NCI-H146 (cell line): ENCODE measurements at places on chromosomes 2 and 18.

DNA sequence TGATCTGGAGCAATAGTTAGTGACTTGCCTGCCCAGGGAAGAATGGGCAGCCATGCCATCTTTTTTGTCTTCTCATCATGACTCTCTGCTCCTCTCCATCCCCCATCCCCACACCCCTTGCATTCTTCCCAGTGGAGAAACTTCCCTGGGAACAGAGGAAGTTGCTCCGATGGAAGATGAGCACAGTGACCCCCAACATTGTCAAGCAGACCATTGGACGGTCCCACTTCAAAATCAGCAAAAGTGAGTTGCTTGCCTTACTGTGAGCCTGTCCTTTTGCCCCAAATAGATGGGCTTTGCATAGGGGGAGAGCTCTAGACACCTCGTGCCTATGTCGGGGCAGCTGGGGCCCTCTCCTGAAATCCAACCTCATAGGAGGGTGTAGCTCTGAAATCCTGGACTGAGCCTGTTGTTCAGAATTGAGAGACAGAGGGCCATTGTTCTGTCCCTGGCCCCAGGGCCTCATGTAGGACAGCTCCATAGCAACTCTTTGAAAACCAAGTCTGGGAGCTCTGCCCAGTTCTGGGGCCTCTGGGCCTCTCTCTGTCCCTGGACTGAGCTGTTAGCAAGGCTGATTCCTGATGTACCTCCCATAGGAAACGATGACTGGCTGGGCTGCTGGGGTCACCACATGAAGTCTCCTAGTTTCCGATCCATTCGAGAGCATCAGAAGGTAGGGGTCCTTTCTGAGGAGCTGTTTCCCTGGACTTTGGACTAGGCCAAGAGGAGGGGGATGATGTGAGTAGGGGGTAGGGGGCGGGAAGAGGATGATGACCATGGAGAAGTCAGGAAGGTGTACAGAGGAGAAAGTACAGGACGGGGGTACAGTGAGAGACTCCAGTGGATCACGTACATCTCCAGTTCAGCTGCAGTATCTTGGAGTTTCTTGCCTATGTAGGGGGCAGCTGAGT lies 35.2 kb downstream of the TTLL4 start:
- no peak for DNase-seq

DNA sequence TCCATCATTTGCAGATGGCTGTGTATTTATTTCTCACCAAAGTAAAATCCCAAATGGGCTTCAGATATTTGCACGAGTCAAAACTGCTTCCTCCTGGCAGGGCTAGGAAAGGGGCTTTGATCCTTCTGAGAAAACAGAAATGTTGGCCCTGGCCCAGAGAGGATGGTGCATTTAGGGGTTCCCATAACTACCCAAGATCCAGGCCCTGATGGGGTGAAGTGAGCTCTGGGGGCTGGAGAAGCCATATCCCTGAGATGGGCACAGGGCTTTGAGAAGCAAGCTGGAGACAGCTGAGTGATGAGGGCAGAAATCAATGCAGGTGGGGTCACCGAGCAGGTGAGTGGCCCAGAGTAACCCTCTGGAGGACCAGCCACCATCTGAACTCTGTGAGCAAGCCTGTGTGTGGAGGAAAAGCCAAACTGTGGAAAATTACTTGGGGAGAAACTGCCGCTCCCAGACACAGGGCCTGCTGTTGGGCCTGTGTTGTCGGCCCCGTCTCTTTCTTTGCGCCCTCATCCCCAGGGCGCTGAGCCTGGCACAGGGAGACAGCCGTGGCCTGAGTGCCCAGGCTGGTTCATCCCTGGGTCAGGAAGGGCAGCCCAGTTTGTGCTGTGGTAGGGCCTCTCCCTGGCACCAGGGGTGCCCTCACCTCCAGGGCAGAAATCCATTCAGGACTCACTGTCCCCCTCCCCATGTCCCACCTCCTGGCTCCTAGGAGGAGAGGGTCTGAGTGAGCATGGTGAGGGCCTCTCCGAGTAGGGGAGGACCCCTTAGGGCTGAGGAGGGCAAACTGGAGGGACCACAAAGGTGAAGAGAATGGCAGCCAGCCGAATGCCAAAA lies 167.8 kb upstream of the HAAO start:
- no peak for DNase-seq

DNA sequence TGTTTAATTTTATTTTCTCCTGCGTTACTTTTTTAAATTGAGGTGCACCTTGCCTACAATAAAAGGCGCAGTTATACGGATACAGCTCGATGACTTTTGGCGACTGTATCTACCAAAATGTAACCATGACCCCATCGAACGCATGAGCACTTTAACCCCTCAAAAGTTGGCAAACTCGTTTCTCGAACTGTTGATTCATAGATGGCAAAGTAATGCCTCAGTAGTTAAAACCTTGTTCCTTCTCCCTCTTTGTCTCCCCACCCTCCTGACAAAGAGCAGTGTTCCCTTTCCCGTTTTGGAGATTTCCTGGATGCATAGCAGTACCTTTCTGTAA lies 577 bp downstream of the MOGAT1 start:
- no peak for DNase-seq

- DNase-seq, result no peak
Measured at GRCh38 chr2:153388246-153388645, 90.3 kb downstream of the RPRM start.

GRCh38 chr2:166373105-166373504 lies 2.6 kb downstream of the SCN9A start:
- DNase-seq, result peak; percentile 21

- DNase-seq, result peak; percentile 55
Measured at GRCh38 chr2:58449286-58450010, 208.3 kb upstream of the FANCL start.

DNA sequence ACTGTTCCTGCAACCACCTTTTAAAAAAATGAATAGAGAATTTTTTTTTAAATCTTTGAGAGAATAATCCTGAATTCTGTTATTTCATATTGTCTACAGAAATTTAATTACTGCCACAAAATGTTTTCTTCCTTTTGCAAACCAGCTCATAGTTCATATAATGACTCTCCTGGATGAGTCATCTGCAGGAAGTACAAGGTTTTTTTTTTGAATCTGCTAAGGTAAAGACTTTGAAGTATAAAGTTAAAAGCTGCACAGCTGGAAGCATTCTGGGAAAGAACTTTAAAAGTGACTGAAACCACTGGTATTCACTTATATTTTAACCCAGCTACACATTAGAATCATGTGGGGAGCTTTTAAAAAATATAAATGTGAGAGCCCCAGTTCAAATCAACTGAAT lies 25.4 kb downstream of the SESTD1 start:
- no peak for DNase-seq

DNA sequence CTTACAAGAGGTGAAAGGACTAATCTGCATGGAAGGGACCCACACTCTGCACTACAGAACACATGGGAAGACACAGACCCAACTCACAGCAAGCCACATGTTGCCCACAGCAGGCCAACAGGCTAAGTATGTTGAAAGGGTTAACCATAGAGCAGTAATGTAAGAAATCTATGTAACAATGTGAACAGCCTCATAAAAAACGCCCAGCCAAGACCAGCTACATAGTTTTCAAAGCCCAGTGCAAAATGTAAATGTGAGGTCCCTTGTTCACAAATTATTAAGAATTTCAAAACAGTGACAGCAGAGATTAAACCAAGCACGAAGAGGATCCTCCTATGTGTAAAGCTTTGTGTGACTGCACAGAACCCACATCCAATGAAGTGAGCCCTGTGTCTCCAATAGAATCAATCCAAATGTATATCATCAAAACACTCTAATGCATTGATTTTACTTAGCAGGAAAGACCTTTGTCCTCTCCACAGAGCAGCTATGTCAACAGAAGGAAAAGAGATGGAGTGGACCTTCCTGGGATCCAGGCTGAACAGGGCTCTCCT lies 210.1 kb downstream of the AGPS start:
- peak; percentile 15 for DNase-seq

- DNase-seq, result no peak
Measured at GRCh38 chr2:101081375-101081907, 69.7 kb downstream of the TBC1D8 start.

DNA sequence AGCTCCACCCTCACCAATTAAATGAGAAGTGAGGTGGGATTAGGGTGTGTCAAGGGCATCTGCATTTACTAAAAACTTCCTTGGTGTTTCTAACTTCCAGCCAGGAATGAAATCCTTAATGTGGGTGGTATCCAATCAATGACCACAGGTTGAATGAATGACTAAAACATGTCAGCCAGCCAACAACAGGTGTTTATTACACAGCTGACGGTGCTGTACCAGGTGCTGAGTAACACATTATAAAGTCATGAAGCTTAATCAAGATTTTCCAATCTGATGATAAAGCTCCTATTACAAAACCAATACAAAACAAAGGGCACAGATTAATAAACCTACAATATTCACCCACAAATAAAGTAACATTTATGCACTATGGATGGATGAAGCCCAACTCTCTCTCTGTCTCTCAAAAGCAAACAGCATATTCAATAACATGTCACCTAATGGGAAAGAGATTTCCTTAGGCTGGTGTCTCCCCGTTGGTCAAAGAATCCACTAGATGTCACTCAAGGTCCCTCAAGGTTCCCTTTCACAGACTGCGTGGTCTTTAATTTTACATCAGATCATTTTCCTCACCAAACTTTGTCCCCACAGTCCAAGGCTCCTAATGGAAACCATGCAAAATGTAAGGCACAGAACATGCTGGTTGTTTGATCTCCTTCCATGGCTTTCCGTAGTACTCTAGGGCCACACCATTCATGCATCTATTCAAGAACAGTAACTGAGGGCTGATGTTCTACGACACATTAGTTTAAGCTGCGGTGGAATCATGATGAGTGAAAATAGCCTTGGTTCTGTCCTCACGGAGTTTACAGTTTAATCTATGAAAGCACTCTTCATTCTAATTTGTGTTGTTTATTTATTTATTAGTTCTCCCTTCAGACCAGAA lies 6.4 kb upstream of the PTPN4 start:
- DNase-seq, result peak; percentile 68

DNA sequence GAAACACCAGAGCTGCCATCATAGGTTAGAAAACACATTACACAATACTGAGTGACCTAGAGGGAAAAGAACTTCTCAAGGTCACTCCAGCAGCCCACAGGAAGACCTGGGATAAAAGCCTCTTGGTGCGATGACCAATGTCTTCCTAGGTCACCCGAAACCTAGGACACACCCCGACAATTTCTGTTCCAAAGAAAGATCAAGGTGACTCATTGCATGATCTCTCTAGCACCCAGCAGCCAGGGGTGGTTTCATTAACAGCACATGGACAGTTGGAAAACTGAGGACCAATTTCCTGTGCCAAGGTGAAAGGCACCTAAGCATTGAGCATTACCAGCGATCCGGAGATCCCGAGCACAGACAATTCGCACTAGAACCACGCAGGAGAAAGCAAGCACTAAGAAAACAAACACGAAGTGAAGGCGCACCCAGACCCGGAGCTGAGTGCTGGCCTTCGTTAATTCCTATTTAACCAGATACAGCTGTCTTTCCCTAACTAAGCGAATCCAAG lies 1.5 kb downstream of the CACNB4 start:
- DNase-seq, result no peak

DNA sequence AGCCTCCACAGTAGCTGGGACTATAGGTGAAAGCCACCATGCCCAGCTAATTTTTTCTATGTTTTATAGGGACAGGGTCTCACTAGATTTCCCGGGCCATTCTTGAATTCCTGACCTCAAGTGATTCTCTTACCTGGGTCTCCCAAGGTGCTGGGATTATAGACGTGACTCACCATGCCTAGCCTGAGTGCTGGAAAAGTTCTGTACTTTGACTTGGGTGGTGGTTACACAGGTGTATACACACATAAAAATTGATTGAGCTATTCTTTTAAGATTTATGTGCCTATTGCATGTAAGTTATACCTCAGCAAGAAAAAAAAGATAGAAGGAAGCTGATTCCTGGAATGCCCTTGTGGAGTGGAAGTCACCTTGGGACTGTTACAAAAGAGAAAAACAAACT lies 34.8 kb upstream of the KCNF1 start:
- no peak for DNase-seq

DNA sequence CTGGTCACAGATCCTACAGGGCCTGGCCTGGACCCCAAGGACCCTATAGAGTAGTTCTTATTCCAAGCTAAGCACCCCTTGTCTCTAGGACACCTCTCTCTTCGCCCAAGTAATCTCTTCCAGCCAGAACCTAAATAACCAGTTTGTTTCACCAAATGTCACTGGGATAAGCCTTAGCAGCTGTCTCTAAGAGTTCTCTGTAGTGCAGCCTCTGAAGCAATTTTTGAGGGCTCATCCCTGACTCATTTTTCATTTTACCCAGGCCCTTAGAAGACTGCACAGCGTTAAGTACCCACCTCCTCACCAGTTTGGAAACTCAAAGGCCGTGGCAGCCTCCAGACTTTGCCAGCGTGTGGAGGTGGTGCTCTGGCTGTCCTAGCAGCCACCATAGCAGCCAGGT lies 290.1 kb upstream of the SIX2 start:
- no peak for DNase-seq
